ENCODE measurements at places on chromosomes 12 and 14.

GRCh38 chr14:94648801-94649200 is 36.6 kb downstream of the SERPINA3 start:
- no peak for DNase-seq

- DNase-seq, result no peak
These were observed 131.2 kb downstream of the TMEM30B start for GRCh38 chr14:61149896-61150295.

DNA sequence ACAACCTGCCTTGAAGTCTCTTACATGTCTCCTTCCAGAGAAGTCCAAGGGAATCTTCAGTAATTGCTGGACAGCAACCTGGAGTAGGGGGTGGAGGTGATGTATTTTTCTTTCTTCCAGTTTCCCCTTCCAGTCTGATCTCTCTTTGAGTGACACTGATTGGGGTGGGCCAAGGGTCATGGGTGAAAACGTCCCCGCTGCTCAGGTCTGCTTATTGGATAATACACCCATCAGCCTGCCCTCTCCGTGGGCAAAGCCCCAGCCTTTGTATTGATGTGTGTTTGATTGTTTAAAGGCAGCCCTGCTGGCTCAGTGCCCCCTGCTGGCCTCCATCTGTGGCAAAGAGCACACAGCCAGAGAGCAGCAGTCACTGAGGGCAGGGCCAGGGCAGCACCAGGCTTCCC is 35.7 kb upstream of the ATP2A2 start:
- DNase-seq, result peak; percentile 4

DNA sequence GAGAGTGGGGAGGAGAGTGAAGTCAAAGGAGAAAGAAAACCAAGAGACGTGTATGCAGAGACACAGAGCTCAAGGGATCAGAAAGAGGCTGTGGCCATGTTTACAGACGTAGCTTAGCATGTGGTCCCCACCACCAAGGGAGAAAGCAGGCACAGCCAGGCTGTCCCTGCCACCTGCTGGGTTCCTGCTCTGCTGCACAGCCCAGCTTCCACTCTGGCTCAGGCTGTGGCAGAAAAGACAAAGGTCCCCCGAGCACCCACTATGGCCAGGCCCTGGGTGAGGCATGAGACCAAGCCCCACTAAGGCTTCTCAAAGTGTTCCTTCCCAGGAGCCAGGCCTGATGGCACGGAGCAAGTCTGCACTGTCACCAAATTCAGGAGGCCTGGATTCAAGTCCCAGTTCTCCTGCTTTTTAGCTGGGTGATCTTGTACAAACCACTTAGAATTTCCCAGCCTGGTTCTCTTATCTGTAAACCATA is 25.9 kb upstream of the COL2A1 start:
- no peak for DNase-seq

- no peak for DNase-seq
These were observed 106.9 kb upstream of the CPM start for GRCh38 chr12:69039911-69040310.

GRCh38 chr12:4216187-4216927 is 57.2 kb upstream of the CCND2 start:
- DNase-seq, result no peak

GRCh38 chr14:98103705-98104104 is 1168.3 kb downstream of the BCL11B start:
- DNase-seq, result no peak

DNA sequence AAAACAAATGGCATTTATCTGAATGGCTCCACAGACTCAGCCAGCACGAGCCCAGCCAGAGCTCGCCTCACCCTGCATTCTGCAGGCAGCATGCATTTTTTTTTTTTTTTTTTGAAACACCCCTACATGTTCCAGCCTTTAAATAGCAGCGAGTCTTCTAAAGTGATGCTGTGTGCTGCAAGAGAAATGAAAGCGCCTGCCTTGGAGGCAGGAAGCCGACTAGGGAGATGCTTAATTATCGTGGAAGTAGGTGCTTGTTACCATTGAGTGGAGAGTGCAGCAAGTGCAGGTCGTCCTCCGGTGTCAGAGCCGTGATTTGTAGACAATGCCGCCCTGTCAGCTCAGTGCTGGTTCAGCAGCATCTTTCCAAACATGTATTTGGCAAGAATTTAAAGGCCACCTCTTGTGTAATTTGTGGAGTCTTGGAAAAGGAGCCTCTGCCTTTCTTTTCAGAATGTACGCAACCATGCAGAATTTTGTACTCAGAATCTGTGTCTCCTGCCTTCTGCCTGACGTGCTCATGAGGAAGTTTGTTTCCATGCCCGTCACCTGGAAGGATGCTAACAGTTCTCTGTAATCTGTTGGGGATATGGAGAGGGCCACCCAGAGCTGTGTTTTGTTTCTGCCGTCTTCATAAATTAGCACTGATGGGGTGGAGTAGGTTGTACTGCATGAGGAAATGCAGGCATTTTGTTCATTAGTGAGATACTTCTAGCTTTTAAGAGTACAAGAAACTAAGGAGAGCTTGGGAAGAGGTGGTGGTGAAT is 345.9 kb upstream of the RGS6 start:
- no peak for DNase-seq

DNA sequence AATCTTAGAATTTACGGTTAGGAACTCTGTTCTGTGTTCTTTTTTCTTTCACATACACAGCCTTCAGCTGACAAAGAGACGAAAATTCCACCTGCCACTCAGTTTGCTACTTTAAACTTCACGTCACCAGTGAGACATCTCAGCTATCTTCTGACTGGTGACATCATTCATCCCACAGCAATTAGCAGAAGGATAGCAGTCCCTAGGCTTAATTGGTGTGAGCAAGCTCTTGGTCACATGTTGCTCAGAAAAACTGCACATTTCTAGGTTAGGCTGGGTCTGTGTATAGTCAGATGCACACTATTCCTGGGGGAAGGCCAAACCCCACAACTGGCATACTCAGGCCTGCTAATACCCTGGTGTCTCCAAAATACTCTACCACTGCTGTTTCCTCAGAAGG is 23.9 kb downstream of the SLC7A7 start:
- DNase-seq, result no peak
